Activated CD8-positive, alpha-beta T cell treated with anti-CD3 and anti-CD28 coated beads for 36 hours (primary cell): ENCODE measurements at places on chromosomes 13 and 19.

- DNase-seq: peak; percentile 83
These were observed 45.6 kb upstream of the UBE2L5 start for GRCh38 chr13:30376426-30377311.

GRCh38 chr19:23394511-23394910 is 760 bp downstream of the ZNF91 start:
- DNase-seq: peak; percentile 76

- DNase-seq: no peak
These were observed 3.2 kb downstream of the ZNF699 start for GRCh38 chr19:9306443-9306842.

GRCh38 chr19:4197625-4198466 is 15.4 kb downstream of the ANKRD24 start:
- peak; percentile 36 for DNase-seq

DNA sequence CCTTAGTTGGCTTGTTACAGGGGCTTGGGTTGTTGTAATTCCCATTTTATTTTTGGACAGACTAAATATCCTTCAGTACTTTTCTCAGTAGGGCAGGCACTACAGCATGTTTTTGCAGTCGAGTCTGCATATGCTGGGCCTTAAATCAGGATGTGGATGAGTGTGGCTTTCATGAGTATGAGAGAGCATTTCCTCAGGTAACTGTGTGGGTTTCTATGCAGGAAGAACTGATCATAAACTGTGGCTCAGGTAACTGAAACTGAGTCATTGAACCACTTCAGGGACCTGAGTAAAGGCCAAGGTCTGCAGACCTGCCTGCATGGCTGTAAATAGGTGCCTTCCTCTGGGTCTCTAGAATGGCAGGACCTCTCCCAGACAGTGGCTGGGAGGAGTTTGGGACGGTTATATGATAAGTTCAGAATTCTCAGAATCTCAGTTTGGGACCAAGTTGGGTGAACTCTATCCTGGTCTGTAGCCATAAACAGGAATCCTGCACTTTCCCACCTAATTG is 112.1 kb downstream of the ZNF737 start:
- DNase-seq: peak; percentile 3

GRCh38 chr19:48806818-48807589 is 3.8 kb downstream of the BCAT2 start:
- DNase-seq: peak; percentile 64

GRCh38 chr13:29703421-29703820 is 107.9 kb upstream of the SLC7A1 start:
- no peak for DNase-seq

GRCh38 chr13:100944791-100945345 is 270.3 kb upstream of the TMTC4 start:
- no peak for DNase-seq

DNA sequence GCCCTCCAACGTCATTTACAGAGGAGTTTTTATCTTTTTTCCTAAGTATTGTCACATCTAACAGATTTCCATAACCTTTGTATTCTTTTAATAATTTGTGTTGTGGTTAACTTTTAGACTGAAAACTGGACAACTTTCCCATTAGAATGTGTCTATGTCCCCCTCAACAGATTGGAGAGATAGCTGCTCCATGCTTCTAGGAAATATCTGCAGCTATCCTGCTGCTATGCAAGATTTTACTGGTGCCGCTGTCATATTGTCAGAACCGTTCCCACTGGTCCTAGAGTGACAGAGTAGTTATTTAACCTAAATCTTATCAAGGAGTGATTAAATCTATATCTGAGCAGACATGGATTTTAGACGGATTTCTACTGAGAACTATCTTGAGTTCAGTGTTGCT is 130.0 kb downstream of the MAB21L1 start:
- no peak for DNase-seq

- DNase-seq: no peak
These were observed 42.3 kb downstream of the ENOX1 start for GRCh38 chr13:43744261-43745031.

GRCh38 chr19:1223018-1223855 is 14.6 kb downstream of the CBARP start:
- DNase-seq: peak; percentile 62

DNA sequence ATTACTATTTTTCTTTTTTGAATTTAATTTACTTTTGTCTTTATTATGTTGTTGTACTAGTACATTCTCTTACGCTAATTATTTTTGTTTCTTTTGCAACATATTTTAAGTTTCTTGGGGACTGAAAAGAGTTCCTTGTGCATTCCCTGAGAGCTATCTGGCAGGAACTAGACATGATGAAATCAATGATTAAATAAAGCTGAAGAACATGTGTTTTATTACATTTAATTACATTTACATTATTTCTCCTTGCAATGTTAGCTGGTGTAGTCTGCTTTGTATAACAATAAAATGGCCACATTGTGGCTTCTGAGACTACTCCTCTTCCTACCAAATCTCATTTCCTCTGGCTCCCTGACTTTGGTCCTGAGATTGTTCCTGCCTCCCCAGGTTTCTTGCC is 244.9 kb downstream of the NDFIP2 start:
- DNase-seq: no peak

DNA sequence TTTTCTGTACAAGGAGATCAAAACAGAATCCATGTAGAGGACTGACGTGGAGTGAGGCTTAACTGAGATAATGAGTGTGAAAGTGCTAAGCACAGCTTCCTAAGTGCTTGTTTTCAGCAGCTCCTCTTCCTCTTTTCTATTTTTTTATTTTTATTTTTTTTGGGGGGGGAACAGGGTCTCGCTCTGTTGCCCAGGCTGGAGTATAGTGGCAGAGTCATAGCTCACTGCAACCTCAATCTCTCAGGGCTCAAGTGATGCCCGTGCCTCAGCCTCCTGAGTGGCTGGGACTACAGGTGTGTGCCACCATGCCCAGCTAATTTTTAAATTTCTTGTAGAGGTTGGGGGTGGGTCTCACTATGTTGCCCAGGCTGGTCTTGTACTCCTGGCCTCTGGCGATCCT is 5.6 kb upstream of the FOSB start:
- DNase-seq: no peak

GRCh38 chr13:49441846-49442245 is 2.0 kb downstream of the CAB39L start:
- no peak for DNase-seq

DNA sequence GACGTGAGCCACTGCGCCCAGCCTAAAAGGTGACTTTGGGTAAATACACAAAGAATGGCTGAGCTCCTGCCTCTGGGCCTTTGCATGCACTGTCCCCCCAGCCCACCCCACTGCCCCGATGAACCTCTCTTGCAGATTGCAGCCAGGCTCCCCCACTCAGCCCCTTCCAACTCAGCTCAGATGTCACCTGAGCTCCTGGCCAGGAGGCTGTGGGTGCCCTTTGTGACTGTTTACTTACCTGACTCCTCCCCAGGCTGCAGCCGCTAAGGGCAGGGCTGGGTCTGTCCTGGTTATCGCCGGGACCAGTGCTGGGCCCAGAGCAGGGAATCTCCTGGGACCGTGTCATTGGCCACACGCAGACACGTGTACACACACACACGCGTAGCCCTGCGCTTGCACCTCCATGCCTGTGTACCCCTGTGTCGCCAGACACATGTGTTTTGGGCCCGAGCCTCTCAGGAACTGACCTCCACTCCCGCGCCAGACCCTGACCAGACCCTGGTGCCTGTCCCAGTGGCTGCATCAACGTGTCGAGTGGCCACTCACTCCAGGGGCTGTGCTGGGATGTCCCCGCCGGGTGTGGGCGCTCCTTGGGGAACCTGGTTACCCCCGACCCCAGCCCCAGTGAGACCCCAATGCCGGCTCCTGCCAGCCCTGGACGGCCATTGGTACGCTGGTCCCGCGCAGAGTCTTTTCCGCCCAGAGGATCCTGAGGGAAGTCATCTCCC is 18.7 kb downstream of the EFNA2 start:
- no peak for DNase-seq

GRCh38 chr13:99374169-99374991 is 67.2 kb upstream of the GPR183 start:
- no peak for DNase-seq

DNA sequence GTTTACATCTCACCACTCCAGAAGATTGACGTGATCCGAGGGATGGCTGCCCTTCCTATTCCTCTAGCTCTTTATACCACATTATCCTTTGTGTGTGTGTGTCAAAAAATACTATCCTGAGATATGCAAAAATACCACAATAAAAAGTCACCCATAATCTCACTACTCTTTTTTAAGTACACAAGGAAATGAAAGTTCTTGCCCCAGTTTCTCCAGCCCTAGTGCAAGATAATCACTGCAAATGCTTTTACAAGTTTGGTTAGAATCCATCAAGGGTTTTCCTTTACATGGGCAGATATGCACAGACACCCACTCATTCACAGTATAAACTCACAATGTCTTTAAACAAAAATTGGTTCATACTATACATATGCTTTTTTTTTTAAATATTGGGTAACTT is 89.3 kb downstream of the DIAPH3 start:
- no peak for DNase-seq

DNA sequence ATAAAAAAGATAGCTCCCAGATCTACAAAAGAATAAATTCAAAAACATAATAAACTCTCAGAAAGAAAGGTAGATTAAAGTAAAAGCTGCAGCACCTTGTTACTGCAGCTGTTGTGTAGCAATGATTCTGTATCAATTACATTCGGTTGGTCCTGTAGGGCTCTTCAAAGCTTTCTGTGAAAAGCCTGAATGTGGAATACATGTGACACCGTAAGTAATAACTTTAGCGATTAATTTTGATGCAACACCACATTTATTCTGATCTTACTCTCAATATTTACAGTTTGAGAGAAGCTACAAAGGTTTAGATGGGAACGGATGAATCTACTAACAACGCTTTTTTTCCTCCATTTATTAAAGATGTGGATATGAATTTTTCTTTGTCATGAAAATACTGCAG is 279.2 kb downstream of the DACH1 start:
- DNase-seq: no peak

GRCh38 chr19:15195371-15196334 is 5.1 kb downstream of the NOTCH3 start:
- peak; percentile 46 for DNase-seq

DNA sequence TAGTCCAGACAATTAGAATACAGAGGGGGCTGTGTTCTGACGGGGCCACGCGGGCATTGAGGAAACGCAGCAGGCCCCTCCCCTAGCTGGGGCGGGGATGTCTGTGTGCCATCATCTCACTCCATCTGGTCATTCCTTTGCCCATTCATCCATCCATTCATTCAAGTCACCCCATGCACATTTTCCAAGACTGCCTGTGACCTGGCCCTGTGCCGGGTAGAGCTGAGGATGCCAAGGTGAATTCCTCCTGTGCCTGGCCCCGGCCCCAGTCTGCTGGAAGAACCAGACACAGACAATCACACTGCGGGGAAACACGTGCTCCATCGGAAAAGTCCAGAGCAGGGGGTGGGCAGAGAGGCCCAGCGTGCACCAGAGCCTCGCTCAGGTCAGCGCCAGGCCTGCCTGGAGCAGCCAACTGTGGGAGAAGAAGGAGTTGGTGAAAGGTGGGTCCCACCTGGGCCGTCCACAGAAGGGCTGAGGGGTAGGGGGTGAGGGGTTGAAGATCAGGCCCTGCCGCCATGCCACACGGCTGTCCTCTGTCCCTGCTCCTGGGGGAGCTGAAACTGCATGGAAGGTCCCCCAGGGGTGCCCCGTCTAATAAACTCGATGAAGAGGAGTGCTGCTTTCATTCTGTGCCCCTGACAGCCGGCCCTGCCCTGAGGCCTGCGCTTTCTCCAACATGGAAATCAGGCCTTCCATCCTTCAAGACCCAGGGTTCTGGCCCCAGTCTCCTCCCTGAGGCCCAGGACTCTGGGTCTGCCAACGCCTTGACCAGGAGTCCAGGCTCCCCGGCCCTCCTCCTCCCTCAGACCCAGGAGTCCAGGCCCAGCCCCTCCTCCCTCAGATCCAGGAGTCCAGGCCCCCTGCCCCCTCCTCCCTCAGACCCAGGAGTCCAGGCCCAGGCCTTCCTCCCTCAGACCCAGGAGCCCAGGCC is 1.6 kb upstream of the CACNG6 start:
- no peak for DNase-seq

DNA sequence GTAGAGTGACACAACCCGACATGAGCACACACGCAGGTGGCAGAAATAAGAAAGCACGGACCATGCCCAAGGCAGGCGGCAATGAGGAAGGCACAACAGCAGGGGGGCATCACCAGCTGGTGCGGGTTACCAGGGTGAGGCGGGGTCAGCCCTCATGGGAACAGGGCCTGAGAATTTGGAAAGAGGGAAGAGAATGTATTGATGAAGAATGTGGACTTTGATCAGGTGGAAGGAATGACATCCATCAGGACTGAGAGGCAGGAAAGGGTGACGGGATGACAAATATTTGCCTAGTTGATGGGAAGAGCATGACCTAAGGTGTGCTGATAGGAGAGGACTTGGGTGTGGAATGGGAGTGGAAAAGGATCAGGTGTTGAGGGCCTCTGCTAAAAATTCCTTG is 177.5 kb downstream of the ABCC4 start:
- no peak for DNase-seq

DNA sequence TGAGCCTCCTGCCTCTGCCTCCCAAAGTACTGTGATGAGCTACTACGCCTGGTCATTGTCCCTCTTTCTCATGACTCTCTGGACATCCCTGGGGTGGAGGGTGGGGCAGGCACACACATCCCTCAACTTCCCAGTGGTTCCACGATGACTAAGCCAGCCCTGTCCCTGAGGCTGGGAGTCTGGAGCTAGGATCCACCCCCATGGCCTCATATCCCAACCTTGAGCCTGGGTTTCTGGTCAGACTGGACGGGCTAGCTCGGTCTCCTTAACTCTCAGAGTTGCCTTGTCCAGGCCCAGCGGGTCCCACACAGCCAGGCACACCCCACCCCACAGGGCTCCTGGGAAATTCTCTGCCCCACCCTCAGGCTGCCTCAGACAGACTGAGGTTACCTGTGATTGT is 19.6 kb downstream of the IER2 start:
- no peak for DNase-seq

DNA sequence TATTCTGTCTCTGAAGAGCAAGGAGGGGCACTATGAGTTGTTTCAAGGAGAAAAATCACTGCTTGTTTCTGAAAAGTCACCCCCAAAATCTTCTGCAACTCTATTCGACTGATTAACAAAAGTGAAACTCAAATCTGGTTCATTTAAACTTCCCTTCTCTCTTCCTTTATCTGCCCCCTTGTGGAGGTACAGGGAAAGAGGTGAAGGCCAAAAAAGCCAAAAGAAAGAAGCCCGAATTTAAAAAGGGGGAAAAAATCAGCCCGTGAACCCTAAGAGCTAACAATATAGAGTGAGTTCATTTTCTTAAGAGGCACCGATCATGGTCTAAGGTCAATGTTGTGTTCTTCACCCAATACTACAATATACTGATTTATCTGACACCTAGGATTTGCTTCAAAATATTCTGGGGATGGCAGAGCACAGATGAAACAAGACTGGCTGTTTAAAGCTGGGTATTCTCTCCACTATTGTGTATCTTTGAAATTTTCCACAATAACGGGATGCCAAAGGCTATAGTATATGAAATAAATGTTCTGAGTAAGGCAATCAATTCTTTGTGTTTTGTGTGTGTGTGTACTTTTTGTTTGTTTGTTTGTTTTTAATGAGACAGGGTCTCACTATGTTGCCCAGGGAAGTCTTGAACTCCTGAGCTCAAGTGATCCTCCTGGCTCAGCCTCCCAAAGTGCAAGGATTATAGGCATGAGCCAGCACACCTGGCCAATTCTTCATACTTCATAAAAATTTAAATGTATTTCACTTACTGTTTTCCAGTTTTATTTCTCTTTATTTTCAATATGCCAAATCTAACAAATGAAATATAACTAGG is 55.0 kb upstream of the EEF1AKMT1 start:
- peak; percentile 32 for DNase-seq

- no peak for DNase-seq
These were observed 17.4 kb downstream of the RB1 start for GRCh38 chr13:48320891-48321510.

- DNase-seq: no peak
These were observed 1.8 kb upstream of the ZNF557 start for GRCh38 chr19:7067716-7068115.
